Activated B cell treated with CpG ODN at 0.5 μM for 24 hours (primary cell): ENCODE measurements at places on chromosomes 3 and 15. TPM values are rescaled to one million over a fixed set of nuclear protein-coding genes. Genes with fewer than 3 reads are reported as not detected.

UBAP1L gene
- 5.9 and 9.6 TPM in 2 replicates for total RNA-seq

EID1 gene
- total RNA-seq = 51.3 and 54.4 TPM in 2 replicates

RASGRP1 gene
- total RNA-seq = 37.7 and 39.2 TPM in 2 replicates

ARPP21 gene
- total RNA-seq = not detected in 2 replicates

GOLGA8S gene
- total RNA-seq = 0.09 and 0.10 TPM in 2 replicates

LRTM1 gene
- total RNA-seq = not detected in 2 replicates

SLITRK3 gene
- total RNA-seq = not detected in 2 replicates

GOLGA8O gene
- total RNA-seq = 0.89 and 1.2 TPM in 2 replicates

PFN2 gene
- 3.4 and 5.4 TPM in 2 replicates for total RNA-seq

DGKG gene
- total RNA-seq = 3.9 and 4.2 TPM in 2 replicates

CCK gene
- not detected in 2 replicates for total RNA-seq

HCLS1 gene
- total RNA-seq = 434 and 440 TPM in 2 replicates

STARD5 gene
- 10.5 and 14.3 TPM in 2 replicates for total RNA-seq

CCR8 gene
- not detected in 2 replicates for total RNA-seq

FANCD2OS gene
- not detected in 2 replicates for total RNA-seq

CACNA1D gene
- 1.9 and 2.0 TPM in 2 replicates for total RNA-seq

GRK7 gene
- not detected in 2 replicates for total RNA-seq

ALDH1A2 gene
- total RNA-seq = not detected in 2 replicates

CYP8B1 gene
- not detected in 2 replicates for total RNA-seq

CATSPER2 gene
- total RNA-seq = 12.9 and 13.8 TPM in 2 replicates

NGLY1 gene
- 104 and 127 TPM in 2 replicates for total RNA-seq

SCN5A gene
- total RNA-seq = 0.02 TPM in 1 of 2 replicates, not detected in the other

PLA2G4B gene
- 5.3 and 8.2 TPM in 2 replicates for total RNA-seq

OXTR gene
- 2.0 and 2.5 TPM in 2 replicates for total RNA-seq

PYGO1 gene
- total RNA-seq = 0.02 TPM in 2 replicates

HHATL gene
- not detected in 2 replicates for total RNA-seq

FGF12 gene
- not detected in 2 replicates for total RNA-seq
